ENCODE measurements at places on chromosomes 3 and 15.

GRCh38 chr3:25281041-25281731 lies 146.9 kb upstream of the RARB start:
- H3K4me3 ChIP-seq = no peak overlapping the region
- no peaks in the 10 kb centered on the region for H3K4me1 ChIP-seq
- no peaks in the 10 kb centered on the region for H3K27me3 ChIP-seq
- no peak for DNase-seq
- H3K36me3 ChIP-seq = no peaks in the 10 kb centered on the region

DNA sequence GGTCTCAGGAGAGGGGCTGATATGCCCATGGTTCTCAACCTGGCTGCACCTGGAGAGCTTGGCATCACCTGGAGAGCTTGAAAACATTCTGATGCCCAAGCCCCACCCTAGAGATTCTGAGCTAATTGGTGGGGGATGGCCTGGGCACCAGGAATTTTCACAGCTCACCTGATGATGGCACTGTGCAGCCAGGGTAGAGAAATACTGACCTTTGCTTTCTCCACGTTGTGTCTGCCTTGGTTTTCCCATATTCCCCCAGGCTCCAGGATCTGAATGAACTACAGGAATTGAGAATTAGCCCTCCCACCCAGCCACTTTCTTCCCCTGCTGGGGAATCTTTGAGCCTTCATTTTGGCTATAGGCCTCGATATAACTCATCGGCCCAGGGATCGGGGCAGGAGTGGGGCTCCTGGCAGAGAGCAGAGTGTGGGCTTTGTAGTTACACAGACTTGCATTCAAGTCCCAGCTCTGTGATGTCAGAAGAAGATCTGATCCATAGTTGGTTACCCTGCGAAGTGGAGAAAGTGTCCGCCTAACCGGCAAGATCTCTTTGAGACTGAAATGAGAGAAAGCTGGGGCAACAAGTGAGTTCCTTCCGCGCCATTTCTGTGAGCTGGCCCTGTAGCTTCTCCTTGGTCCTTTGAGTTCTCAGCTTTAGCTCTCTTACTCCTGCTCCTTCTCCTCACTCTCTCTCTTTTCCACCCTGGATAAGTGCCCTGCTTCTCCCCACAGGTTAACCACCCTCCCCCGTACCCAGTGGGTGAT lies 33.1 kb upstream of the UBE2Q2 start:
- H3K27me3 ChIP-seq = no peaks in the 10 kb centered on the region
- DNase-seq = peak; percentile 66
- no peaks in the 10 kb centered on the region for H3K36me3 ChIP-seq
- no peak overlapping the region for H3K4me3 ChIP-seq
- H3K4me1 ChIP-seq = no peaks in the 10 kb centered on the region

DNA sequence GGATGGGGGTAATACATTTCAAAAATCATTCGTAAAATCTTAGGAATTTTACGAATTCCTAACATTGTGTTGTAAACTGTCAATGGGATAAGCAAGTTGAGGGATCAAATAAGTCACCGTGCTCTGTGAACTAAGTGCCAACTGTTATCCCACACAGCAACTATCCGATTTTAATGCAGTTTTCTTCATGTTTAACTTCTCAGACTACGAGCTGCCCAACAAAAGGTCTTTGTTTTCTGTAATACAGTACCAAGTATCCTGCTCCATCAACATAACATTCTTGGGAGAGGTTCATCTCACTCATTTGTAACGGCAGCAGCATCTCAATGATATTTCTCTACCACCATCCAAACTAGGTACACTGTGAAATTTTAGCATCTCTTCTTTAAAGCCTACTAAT lies 654.1 kb upstream of the LMCD1 start:
- H3K27me3 ChIP-seq = no peaks in the 10 kb centered on the region
- DNase-seq = no peak
- no peak overlapping the region for H3K4me3 ChIP-seq
- no peak overlapping the region for H3K27ac ChIP-seq
- H3K4me1 ChIP-seq = no peaks in the 10 kb centered on the region

- H3K4me3 ChIP-seq = no peak overlapping the region
- peaks cover 43% of the 10 kb centered on the region for H3K4me1 ChIP-seq
- peak overlapping the region; percentile 39 for H3K27ac ChIP-seq
- DNase-seq = no peak
Measured at GRCh38 chr3:101814835-101815234, 34.5 kb upstream of the NFKBIZ start.

- no peaks in the 10 kb centered on the region for H3K27me3 ChIP-seq
- DNase-seq = peak; percentile 95
- H3K4me3 ChIP-seq = no peak overlapping the region
Measured at GRCh38 chr15:84929795-84930603, 45.5 kb downstream of the SLC28A1 start.

- H3K36me3 ChIP-seq = no peaks in the 10 kb centered on the region
- no peak for DNase-seq
- no peaks in the 10 kb centered on the region for H3K27me3 ChIP-seq
- H3K27ac ChIP-seq = no peak overlapping the region
- H3K4me1 ChIP-seq = no peaks in the 10 kb centered on the region
- H3K4me3 ChIP-seq = no peak overlapping the region
Measured at GRCh38 chr3:87132801-87133200, 94.3 kb upstream of the CHMP2B start.

DNA sequence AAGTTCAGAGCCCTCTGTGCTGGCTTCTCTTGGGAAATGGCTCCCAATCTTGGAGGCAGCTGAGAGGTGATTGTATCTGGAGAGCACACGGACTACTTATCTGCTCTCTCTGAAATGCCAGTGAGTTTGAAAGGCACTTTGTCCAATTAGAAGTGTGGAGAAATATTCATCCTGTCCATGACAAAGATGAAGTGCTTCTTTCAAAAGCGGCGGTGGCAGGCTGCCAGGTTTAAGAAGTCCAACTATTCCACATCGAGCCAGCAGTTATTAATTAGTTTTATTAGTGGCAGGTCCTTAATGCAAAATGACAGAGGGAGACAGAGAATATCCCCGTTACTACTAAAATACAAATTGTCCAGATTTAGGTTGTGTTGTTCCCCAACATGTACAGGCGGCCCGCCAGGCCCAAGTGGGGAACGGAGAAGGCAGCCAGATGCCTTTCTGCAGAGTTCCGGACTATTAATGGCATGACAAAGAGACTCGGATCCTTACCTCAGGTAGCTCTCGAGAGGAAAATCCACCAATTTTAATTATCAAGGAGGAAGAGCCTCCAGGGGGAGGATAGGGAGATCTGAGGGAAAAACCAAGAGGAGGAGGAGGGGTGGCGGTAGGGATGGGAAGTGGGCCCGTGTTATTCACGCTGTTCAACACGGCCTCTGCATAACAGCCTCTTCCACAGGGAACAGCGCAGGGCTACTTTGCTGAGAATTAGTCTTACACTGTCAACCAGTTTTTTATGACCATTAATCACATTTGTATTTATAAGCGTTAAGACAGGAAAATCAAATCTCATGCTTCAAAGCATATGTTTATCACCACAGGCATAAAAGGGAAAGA lies 42.0 kb downstream of the RORA start:
- H3K4me3 ChIP-seq = peak overlapping the region; percentile 5
- H3K27me3 ChIP-seq = no peaks in the 10 kb centered on the region
- DNase-seq = no peak
- no peak overlapping the region for H3K27ac ChIP-seq

DNA sequence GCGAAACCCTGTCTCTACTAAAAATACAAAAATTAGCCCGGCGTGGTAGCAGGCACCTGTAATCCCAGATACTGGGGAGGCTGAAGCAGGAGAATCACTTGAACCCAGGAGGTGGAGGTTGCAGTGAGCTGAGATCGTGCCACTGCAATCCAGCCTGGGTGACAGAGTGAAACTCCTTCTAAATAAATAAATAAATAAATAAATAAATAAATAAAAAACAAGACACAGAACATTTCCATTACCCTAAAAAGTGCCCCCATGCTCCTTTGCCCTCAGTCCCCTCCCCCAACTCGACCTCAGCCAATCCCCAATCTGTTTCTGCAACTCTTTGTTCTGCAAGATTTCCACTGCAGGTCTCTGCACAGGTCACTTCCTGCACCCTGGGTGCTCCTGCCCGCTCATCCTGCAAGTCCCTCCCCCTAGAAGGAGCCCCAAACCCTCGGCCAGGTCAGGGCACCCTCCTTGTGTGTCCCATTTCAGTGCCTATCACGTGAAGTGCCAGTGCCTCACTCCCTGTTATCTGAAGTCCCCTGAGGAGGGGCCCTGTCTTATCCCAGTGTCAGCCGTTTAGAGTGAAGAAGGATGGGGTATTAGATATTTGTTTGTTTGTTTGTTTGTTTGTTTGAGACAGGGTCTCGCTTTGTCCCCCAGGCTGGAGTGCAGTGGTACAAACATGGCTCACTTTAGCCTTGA lies 1.1 kb downstream of the FAM240A start:
- H3K4me3 ChIP-seq = no peak overlapping the region
- H3K27me3 ChIP-seq = no peaks in the 10 kb centered on the region
- DNase-seq = no peak
- H3K36me3 ChIP-seq = no peaks in the 10 kb centered on the region

GRCh38 chr3:63949005-63949404 lies 36.8 kb upstream of the SCAANT1 start:
- peaks cover 46% of the 10 kb centered on the region for H3K4me1 ChIP-seq
- peaks cover 11% of the 10 kb centered on the region for H3K36me3 ChIP-seq
- H3K27me3 ChIP-seq = no peaks in the 10 kb centered on the region
- no peak overlapping the region for H3K4me3 ChIP-seq
- no peak for DNase-seq
- H3K27ac ChIP-seq = no peak overlapping the region

DNA sequence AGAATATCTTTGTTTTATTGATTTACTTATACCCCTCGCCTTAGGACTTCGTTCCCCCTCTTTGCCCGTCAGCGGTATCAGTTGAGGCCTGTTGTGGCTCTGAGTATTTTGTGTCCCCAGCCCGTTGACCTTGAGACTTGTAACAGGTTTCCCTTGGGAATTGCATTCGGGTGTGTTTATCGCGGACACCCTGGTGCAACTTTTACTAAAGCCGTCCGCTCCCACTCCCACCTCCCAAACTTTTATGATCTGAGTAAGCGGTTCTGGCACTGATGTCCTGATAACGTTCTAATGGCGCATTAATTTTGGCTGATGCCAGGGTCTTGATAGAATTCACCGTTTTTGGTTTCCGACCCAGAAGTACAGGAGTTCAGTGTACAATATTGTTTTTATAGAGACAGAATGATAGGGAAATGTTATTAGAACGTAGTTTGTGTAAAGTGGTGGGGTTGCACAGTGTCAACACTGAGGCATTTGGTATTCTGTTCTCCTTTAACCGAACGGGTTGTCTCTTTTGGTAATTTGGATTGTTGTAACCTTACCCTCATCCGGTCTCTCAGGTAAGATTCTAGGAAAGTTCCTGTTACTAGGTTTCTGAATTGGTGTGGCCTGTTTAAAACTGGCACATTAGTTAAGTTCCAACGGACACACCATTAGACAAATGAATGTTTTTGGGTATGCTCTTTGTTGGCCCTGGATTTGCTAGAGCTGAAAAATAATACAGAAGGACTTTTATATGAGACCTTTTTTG lies 47.8 kb downstream of the OIP5 start:
- no peak for DNase-seq
- peaks cover 15% of the 10 kb centered on the region for H3K4me1 ChIP-seq
- H3K27me3 ChIP-seq = no peaks in the 10 kb centered on the region
- H3K36me3 ChIP-seq = peaks cover 54% of the 10 kb centered on the region
